ENCODE measurements at places on chromosomes 7 and 10.

DNA sequence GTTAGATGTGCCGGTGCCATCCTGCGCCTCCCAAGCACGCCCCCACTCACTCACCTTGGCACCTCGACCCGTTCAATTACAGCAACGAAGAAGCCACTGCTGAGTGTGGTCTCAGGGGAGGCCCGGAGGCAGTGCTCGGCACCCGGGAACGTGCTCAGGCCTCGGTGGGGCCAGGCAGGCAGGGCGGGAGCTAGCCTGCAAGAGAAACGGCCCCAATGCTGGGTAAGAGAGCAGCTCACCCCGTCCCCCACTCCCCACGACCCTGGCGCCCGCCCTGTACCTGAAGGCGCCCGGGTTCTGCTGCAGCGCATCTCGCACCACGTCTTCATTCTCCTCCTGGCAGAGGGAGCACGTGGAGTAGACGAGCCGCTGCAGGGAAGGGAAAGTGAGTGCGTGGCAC, 5.1 kb downstream of the NSUN5 start:
- no peak for DNase-seq

GRCh38 chr10:11002916-11003315, 14.8 kb upstream of the CELF2 start:
- no peak for DNase-seq

GRCh38 chr7:137936509-137937201, 65.2 kb downstream of the CREB3L2 start:
- no peak for DNase-seq

DNA sequence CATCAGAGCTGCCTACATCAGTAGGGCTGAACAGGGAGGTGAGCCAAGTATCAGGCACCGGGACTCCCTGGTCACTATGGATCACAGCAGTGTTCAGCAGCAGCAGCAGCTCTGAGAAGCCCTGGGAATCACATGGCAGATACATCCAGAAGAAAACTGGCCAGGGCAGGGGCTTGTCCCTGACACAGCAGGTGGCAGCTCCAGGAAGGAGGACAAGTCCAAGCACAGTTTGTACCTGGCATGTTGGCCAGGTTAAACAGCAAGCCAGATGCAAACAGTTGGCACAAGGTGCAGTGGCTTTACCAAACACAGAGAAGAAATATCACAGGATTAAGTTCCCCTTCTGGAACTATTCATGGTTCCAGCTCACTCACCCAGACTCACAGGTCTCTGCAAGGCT, 139.4 kb downstream of the KCNMA1 start:
- no peak for DNase-seq

Data from GM03348 (cell line).